ENCODE measurements at places on chromosomes 16 and 17.

DNA sequence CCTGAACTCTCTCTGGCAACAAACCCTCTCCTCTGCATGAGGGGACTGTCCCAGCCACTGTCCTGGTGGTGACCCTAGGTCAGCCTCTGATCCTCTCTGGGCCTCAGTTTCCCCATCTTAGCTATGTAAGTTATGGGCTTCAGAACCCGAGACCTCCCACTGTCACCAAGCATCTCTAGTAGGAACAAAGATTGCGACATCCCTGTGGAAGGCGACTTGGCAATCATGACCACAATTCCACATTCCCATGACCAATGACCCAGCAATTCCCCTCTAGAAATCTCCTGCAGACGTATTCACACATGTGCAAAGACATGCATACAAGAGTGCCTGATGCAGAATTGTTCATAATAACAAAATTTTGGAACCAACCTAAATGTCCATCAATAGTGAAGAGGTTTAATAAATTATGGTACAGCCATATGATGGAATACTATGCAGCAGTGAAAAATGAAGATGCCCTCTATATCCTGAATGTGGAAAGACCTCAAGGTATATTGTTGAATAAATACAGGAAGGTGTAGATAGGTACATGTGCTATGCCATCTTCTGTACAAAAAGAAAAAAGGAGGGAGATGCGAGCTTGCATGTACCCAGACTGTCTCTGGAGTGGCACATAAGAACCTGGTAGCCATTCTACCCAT, 21.2 kb downstream of the CNGB1 start:
- no peak for DNase-seq

DNA sequence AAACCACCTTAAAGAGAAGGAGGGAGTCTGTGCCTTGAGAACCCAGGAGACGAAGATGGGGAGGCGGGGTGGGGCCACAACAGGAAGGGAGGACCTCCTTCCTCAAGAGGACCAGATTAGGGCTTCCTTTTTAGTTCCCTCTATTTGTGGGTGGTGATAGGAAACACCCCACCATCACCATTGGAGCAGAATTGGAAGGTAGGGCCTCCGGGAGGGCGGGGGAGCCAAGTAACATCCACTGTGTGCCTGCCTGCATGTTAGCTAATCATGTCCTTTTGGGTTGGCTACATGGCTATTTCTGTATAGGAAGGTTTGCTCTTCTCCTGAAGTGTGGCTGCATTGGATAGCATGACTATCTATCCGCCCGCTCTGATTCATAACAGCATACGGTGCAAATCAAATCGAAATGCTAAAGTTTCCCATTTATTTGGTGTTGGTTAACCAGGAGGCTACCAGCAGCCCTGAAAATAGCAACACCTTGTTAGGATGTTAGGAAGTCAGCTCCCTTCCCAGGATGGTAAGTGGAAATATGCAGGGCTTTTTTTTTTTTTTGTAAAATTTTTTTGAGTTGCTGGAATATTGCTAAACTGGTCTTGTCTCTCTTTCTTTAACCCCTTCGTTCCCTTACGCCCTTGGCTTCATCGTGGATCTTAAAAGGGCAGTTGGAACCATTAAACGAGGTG, 4.2 kb downstream of the SYT17 start:
- no peak for DNase-seq

GRCh38 chr17:39209317-39210092, 9.4 kb downstream of the RPL19 start:
- DNase-seq = no peak

DNA sequence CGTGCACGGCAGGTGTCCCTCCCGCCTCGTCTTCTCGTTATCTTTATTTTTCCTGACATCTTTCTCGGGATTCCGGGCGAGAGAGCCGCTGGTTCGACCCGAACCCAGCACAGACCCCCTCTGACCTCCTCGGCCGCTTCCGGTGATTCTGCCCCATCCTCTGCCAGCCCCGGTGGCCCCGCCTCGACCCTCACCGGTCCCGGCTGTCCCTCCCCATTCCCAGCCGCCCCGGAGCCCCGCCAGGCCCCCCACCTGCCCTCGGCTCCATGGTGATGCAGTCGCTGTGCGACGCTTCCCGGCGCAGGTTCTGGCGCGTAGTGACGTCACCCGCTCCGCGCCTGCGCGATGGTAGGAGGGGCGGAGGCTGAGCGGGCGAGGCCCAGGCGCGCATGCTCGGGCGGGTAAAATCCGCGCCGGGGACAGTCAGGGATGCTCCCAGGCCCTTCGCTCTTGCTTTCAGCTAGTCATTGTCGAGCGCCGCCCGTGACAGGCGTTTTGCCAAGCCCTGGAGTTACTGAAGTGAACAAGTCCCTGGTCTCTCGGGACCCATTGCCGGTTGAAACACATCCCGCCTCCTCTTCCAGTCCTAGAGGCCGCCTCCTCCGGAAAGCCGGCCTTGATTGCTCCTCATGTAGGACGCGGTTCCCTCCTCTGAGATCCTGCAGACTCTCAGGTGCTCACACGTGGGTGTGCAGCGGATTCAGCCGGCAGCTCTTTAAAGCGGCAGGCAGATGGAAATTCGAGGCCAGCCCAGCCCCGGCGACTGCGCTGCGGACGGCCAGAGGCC, at the start of gene MTHFSD:
TSS of gene MTHFSD (minus strand) at position 319 of the 787 bp plus-strand sequence. CDS start at position 268, 51 bp downstream.
- peak; percentile 8 for DNase-seq

DNA sequence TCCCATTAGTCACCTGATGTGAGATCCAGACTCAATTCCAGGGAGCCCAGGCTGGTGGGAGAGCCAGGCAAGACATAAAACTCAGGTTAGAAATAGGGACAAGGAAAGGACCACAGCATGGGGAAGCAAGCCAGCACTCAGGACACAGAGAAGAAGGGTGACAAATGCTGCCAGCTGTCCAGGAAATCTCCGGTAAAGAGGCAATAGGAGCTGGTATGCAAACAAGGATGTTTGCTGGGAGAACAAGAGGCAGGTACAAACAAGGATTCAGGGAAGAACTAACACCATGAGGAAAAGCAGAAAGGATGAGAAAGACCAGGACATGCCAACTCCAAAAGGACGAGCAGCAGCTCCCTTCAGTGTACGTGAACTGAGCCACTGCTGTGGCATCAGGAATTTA, 10.2 kb upstream of the TXNDC11 start:
- DNase-seq = no peak

GRCh38 chr17:81189670-81190530, 23.9 kb upstream of the AATK start:
- no peak for DNase-seq

DNA sequence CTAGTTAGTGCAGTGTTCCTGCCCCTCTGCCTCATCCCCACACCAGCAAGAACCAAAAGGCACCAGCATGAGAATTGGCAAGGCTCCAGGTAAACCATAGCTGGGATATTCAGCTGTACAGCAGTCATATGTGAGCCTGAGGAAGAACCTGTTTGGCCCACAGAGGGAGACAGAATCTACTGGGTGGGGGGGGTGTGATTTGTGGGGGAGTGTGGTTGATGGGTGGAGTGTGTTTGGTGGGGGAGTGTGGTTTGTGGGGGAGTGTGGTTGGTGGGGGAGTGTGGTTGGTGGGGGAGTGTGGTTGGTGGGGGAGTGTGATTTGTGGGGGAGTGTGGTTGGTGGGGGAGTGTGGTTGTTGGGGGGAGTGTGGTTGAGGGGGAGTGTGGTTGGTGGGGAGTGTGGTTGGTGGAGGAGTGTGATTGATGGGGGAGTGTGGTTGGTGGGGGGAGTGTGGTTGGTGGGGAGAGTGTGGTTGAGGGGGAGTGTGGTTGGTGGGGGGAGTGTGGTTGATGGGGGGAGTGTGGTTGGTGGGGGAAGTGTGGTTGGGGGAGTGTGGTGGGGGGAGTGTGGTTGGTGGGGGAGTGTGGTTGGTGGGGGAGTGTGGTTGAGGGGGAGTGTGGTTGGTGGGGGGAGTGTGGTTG, 19.5 kb downstream of the MINK1 start:
- no peak for DNase-seq

- no peak for DNase-seq
These were observed 7.1 kb downstream of the PRSS53 start for GRCh38 chr16:31081428-31082351.

GRCh38 chr17:17659340-17659739, 21.9 kb upstream of the RAI1 start:
- no peak for DNase-seq

Data from NCI-H187 treated with DMSO at 0.1 percent for 48 hours (cell line).